ENCODE measurements at places on chromosomes 16 and 17.

DNA sequence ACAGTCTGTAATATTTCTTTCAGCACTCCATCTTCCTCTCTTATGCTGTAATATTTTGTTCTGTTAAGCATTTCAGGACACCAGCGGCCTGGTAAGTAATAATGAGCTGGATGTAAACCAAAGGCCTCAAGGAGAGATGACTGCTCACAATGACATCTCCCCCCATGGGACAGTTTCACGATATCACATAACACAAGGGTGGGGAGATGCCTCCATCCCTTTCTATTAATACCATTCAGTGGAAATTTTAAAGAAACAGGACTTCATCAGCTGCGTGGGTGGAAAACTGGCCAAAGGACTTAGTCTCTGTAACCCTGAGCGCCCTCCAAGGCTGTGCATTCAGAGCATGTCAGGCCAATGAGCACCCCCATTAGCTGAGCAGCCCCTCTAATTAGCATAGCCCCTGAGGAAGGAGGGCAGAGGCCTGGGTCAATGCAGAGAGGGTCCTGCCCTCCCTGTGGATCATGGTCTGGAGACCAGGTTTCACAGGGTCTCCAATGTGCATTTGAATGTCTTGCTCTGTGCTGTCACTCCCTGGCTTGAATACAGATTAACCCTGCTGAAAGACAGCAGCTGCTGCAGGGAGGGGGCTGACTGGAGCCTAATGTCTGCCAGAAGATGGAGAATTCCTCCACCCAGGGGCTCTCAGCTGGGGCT is 156.4 kb downstream of the HS3ST2 start:
- DNase-seq = peak; percentile 66

DNA sequence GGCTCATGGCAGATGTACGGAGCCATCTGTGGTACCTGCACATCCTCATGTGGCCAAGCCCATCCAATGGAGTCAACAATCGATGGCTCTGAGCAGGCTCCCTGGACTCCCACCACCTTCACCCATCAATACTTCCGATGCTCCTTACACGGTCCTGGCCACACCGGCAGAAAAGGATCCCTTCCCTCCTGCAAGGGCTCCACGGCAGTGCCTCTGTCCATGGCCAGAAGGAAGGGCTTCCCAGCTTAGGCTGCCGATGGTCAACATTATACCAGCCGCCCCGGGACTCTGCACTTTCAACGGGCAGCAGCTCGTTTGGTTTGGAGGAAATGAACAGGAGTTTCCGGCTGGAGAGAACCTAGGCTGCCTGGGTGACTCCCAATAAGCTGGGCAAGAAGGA is 13.2 kb downstream of the SLX4 start:
- DNase-seq = no peak

- no peak for DNase-seq
Observed at GRCh38 chr16:23640615-23640930, 537 bp downstream of the PALB2 start.

- DNase-seq = no peak
Observed at GRCh38 chr17:38713456-38714075, 8.5 kb downstream of the MLLT6 start.

DNA sequence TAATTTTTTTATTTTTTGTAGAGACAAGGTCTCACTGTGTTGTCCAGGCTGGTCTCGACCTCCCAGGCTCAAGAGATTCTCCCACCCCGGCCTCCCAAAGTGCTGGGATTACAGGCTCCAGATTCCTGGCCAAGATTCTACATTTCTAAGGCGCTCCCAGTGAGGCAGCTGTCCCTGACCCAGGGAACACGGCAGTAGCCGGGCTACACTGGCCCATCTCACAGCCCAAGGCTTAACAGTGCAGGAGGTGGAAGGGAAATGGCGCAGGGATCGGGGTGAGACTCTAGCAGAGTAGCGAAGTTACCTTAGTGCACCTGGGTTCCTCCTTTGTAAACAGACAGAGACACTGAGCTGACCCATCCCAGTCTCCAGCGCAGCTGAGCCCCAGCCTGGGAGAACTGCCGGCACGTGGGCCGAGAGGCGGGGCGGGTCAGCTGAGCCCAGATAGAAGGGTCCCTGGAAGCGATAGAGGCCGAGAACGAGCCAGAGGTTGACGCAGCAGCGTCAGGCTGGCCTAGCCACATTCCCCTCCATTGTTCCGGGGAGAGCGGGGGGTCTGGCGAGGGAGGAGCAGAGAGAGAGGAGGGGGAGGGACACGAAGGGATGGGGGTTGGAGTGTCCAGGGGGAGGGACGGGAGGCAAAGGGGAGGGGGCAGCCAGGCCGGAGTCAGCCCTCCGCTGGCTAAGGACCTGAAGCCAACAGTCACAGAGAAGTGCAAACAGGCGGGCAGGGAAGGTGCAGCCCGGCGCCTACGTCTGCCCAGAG is 2.5 kb downstream of the CARHSP1 start:
- DNase-seq = peak; percentile 61

DNA sequence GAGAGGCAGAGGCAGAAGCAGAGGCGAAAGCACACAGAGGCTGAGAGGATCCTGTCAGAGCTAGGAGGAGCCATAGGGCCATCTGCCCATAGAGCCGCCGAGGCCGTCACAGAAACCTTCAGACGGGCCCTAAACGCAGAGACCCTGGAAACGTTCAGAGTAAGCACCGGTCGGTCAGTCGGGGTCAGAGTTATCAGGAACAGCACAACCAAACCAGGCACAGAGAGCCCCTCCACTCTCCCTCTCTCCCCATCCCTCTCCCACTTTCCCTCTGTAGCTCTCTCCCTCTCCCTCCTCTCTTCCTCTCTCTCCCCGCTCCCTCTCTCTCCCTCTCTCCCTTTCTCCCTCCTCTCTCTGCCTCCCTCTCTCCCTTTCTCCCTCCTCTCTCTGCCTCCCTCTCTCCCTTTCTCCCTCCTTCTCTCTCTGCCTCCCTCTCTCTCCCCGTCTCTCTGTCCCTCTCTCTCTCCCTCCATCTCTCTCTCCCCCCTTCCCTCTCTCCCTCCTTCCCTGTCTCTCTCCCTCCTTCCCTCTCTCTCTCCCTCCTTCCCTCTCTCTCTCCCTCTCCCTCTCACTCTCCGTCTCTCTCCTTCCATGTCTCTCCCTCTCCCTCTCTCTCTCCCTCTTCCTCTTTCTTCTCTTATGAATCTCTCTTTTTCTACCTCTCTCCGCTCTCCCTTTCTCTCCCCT is 138.9 kb downstream of the C16orf95 start:
- DNase-seq = peak; percentile 61

DNA sequence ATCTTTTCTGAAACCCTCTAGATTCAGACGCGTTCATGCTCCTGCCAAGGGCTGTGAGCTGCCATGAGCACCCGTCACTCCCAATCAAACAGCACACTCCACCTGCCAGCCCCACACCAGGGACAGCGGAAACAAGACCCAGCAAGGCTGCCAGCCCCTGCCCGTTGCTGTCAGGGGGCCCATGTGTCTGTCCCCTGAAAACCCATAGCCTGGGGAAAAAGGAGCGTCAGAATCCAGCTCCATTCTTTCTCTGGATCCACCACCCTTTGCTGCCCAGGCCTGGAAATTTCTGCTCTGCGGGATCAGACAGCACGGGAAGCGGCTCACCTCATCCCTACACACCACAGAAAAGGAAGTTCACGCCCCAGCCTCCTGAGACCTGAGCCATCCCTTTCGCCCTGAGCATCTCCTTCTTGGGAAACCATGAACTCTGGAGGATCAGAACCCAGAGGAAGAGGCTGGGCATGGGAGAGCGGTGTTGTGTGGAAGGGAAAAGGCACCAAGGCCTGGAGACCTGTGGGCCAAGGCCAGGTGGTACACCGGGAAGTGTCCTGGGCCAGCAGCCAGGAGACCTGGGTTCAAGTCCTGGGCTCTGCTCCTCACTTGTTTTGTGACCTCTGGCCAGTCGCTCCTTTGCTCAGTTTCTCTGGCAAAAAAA is 51.5 kb upstream of the RCVRN start:
- no peak for DNase-seq

GRCh38 chr17:19753051-19753509 is 5.0 kb upstream of the ALDH3A1 start:
- DNase-seq = no peak

GRCh38 chr16:55656691-55657092 is 904 bp downstream of the SLC6A2 start:
- DNase-seq = no peak

DNA sequence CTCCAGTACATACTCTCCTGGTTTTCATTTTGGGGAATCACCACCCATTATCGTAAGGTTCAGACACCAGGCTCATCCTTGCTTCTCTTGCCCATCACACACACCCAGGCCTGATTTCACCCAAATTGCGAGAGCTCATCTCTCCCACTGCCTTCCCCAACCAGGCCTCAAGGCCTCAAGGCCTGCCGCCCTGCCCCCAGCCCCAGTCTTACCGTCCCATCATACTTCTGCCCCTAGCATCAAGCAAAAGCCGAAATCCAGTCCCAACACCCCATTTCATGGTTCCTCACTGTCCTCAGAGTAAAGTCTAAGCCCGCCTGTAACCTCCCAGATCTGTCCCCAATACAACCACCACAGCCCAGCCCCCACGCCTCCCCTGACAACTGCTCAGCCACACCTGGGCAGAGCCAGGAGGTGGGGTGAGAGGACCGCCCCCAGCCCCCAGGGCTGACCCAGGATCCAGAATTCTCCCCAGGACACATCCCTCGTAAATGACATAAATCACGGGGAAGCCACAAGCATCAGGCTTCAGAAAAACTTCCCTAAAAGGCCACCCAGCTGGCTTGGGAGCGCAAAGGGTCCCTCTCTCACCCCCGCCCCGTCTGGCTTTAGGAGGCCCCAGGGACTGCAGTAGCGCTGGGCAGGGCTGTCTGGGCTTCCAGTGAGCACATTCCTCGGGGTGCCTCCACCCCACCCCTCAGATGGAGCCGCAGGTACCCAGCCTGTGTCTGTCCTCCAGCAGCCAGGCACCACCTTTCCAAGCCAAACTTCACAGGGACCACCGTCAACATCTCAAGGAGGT is 9.6 kb upstream of the P2RX1 start:
- DNase-seq = no peak

DNA sequence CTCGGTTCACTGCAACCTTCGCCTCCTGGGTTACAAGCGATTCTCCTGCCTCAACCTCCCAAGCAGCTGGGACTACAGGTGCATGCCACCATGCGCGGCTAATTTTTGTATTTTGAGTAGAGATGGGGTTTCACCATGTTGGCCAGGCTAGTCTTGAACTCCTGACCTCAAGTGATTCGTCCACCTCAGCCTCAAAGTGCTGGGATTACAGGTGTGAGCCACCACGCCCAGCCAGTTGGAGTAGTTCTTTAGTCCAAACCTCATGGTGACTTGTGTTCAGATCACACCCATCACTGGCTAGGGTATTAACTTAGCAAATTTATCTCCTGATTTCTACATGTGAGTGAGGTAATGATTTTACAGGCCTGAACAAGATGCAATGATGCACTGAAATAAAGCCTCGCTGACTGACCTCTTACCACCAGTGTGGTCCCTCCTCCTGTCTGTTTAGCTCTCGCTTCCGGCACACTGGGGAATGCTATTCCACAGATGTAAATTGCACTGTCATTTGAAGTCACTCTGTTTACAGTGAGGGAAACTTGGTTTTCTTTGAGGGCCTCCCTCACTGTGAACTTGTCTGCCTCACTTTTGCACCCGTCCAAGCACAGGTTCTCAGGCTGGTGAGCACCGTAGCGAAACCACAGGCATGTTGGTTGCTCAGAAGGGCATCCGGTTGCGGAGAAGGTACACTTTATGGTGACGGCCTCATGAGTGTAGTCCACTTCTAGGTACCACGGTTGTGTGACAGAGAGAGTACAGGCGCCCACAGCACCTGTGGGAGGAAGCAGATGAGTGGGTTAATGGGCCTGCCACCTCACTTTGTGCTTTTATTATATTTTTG is 5.5 kb downstream of the IGSF6 start:
- DNase-seq = no peak

DNA sequence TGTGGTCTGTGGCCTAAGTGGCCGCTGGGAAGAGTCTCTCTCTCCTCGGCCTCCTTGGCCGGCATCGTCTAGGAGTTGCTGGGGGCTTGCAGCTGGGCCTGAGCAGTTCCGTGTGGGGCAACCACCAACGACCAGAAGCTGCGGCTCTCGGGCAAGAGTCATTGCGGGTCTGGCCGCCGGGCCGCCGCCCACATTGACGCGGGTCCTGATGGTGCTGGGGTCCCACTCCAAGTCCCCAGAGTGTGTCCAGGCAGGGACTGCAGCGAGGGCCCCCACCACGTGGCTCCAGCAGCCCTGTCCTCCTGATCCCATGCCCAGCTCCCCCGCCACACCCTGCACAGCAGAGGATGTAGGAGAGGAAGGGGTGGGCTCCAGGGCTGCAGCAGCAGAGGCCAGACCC is 30.9 kb downstream of the UNKL start:
- DNase-seq = no peak

GRCh38 chr16:47728205-47728604 is 267.1 kb downstream of the PHKB start:
- no peak for DNase-seq

GRCh38 chr17:57090560-57091185 is 5.6 kb downstream of the AKAP1 start:
- DNase-seq = no peak

DNA sequence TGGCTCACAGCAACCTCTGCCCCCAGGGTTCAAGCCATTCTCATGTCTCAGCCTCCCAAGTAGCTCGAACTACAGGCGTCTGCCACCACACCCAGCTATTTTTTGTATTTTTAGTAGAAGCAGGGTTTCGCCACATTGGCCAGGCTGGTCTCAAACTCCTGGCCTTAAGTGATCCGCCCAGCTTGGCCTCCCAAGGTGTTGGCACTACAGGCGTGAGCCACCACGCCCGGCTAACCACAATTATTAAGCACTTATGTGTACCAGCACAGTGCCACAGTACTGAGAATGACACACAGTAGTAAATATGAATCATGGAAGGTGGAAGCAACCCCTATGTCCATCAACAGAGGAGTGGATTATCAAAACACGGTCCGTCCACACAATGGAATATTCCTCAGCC is 49.8 kb downstream of the COTL1 start:
- DNase-seq = no peak

GRCh38 chr16:57304169-57305061 is 19.9 kb upstream of the PLLP start:
- no peak for DNase-seq

GRCh38 chr17:38532451-38532850 is 73.3 kb downstream of the SRCIN1 start:
- DNase-seq = no peak

DNA sequence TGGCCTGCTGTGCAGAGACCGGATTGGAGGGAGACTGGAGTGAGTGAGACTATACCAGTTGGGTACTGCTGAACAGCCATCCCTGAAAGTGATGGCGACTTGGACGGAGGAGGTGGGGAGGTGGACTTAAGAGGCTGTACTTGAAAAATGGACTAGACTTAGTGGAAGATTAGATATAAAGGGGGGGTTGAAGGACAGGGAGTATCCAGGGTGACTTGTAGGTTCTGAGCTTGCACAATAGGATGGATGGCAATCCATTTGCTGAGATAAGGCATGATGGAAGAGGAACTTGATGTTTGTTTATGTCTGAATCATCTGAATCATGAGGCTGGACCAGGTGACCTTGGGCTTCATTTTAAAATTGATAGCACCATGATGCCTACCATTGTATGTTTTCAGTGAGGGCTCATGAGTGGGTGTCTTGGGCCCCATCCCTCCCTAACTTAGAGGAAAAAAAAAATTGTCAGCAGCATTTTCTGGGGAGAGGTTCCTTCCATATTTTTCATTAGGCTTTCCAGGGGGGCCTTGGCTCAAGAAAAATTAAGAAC is 41.2 kb downstream of the PRKCA start:
- no peak for DNase-seq

- DNase-seq = no peak
Observed at GRCh38 chr17:52297230-52298010, 138.9 kb upstream of the CA10 start.

All from brain (organoid and tissue), 16 donors.